ENCODE measurements at places on chromosomes 3 and 15.

GRCh38 chr3:143581972-143582722 lies 266.1 kb downstream of the SLC9A9 start:
- DNase-seq = no peak

GRCh38 chr15:68278595-68279405 lies 1.3 kb downstream of the FEM1B start:
- DNase-seq = peak; percentile 29

DNA sequence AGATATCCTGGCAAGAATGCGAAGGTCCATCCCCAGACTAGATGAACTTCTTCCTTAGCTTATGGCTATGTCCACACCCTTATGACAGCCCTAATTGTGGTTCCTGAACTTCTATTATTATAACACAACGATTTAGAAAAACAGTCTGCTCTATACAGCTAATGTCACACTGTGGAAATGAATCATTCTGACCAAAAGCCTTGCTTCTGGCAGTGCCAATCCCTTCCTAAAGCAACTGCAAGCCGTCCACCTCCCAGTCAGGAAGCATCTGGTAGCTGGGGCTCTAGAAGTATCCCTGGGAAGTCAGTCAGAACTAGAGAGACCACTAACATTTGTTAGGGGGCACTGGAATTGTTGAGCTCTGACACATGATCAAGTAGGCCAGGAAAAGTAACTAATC lies 45.0 kb downstream of the MYO5A start:
- no peak for DNase-seq

GRCh38 chr3:129857899-129858298 lies 35.6 kb downstream of the TMCC1 start:
- no peak for DNase-seq

DNA sequence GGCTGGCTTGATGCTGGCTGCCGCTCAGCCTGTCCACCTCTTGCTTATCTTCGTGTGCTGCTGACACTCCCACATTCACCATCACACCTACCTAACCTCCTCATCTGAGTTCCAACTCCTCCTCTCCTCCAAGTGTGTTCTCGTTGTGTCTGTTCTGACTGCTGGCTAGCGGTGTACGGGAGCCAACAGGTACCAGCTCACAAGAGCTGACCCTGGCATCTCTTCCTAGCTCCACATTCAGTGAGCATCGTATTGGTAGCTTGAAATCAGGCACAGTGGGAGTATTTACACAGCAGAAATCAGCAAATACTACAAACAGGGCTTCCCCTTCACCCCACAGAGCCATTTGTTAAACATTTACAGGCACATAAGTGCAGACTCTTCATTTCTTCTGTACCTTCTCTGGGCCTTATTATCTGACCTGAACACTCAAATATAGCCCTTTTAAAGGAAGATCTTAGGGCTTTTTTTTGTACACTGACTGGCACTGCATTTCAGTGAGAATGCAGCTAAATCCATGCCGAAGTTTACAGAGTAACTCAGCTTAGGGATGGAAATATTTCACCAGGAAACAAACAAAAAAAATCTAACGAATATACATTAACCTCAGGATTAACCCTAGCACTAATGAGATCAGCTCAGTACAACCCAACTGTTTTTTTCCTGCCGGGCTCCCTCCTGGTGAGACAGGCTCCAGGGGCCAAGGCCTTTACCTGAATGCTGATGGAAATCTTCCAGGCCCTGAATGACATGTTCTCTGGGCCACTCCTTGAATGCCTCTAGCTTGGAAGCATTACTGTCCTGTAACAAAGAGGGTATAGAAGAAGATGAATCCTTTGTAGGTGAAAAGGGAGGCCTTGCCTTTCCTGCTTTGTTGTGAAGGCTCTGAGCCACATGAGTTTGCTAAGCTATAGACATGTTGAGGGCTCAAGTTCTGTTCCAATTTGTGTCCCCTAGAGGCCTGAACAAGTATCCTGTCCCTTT lies 150.5 kb upstream of the LPP start:
- DNase-seq = no peak

DNA sequence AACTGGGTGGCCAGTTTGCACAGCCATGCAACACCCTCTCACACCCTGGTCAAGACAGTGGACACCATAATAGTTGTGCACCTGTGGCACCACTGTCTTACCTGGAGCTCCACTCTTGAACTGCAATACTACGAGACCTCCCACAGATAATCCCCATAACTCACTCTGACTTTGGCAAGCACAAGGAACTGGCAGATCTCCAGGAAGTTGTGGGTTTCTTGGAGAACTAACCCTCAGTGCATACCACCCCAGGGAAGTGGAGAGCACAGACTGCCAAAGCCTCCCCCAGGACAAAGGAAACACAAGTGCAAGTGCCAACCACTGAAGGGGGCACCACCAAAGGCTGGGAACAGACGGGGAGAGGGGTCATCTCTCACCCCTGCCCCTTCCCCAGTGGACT lies 318.6 kb downstream of the SUCLG2 start:
- DNase-seq = no peak

- DNase-seq = no peak
These were observed 11.8 kb upstream of the CDV3 start for GRCh38 chr3:133561679-133562078.

DNA sequence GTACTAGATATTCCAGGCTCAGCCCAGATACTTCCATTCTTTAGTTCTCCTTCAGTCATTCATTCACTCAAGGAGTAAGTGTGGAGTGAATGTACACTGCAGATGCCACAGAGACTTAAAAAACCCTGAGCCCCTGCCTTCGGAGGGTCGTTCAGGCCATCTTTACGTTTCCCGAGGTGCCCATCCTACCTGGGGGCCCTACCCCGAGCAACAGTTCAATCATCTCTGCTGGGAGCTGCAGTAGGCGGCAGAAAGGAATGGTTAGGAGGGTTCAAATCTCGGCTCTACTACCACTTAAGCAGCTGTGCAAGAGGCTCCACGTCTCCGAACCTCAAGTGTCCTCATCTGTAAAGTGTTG lies 613 bp downstream of the SEC13 start:
- DNase-seq = no peak

- DNase-seq = peak; percentile 6
These were observed 26.3 kb upstream of the DYNC1LI1 start for GRCh38 chr3:32596909-32597369.

DNA sequence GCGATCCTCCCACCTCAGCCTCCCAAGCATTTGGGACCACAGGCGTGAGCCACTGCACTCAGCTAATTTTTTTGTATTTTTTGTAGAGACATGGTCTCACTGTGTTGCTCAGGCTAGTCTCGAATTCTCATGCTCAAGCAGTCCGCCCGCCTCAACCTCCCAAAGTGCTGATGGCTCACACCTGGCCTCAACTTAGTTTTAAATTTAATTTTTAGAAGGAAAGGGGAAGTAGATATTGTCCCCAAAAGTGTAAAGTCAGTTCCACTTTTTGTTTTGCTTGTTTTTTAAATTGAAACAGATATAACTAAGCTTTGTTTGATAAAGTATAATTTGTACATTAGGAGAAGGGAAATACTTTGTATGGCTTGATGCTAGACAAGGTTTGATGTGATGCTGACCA lies 31.3 kb upstream of the NFKBIZ start:
- no peak for DNase-seq

DNA sequence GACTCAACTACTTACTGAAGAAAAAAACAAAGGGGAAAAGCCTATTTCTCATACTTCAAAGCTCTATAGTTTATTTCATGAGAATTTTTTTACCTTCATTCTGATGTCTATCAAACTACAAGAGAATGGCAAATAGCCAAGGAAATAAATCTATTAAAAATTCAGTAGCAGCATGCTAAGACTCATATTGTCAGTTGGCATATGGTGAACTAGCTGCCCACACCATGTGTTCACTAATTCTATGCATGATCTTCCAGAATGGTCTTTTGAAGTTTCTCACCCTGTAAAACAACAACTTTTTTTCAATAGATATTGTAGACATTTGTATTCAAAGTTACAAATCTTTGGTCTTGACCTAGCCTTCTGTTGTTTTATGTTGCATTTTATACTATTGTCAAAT lies 386.2 kb downstream of the RSL24D1 start:
- peak; percentile 36 for DNase-seq

- DNase-seq = no peak
These were observed 49.9 kb upstream of the P2RY1 start for GRCh38 chr3:152785051-152785450.

GRCh38 chr15:100332231-100332630 lies 9.5 kb downstream of the ADAMTS17 start:
- no peak for DNase-seq

GRCh38 chr3:75140904-75141615 lies 523.1 kb upstream of the FRG2C start:
- no peak for DNase-seq

GRCh38 chr3:53103397-53104296 lies 26.6 kb downstream of the RFT1 start:
- DNase-seq = no peak

DNA sequence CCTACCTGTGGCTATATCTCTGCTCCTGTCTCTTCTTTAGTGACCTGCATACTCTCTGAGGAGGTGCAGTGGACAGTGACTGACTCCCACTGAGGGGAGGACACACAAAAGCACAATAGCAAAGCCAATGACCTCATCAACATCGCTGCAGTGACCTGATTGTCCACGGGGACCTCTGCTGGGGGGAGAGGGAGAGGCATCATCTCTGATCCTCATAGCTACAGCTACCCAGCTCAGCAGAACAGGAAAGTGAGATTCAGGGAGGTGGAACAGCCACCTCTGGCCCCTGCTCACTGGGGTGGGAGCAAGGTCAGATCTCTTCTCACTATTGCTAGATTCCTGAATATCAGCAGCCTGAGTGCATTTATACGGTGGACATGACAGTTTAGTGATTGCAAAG lies 179.2 kb downstream of the ATP10A start:
- no peak for DNase-seq

- DNase-seq = no peak
These were observed 50.8 kb downstream of the SACM1L start for GRCh38 chr3:45739991-45740390.

DNA sequence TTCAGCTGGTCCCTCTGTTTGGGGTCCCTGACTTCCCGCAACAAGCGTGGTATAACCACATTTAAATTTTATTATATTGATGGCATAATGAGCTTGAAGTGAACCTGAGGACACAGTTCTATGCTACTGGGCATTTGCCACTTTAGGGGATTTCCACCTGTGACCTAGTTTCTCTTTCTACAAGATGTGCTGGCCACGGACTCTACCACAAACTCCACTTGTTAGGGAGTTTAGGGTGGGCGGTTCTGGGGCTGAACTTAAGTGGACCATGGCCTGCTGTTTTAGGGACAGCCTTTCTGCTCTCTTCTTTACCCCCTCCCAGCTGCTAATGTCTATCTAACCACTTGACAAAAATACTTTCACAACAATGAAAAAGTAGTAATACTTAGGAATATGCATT lies 1199.1 kb downstream of the SI start:
- no peak for DNase-seq

GRCh38 chr3:31234145-31234544 lies 298.6 kb upstream of the STT3B start:
- no peak for DNase-seq

DNA sequence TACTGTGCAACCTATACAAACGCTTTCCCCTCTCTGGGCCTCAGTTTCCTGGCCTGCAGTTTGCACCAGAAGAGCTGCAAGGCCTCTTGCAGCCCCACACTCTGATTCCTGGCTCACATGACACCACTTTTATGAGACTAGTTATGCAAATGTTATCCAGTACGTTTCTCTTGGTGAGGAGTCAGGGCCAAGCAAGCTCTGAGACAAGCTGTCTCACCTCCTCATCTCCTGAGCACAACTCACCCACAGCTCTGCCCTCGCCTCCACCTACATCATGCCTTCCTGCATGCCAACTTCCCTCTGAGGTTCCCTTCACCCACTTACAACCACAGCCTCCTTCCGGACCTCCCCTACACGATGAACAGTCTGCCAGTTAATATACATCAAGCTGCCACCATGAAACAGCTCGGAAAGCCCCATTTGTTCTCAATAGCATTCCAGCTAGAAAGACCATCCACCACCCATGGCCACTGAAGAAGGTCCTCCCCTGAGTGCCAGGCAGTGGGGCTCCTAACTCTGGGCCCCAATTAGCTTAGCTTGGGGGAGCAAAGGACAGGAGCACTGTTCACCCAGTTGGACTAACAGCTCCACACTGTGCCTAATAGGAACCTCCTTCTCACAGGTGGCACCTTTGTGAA lies 25.0 kb downstream of the CRYGS start:
- DNase-seq = no peak

GRCh38 chr3:96083610-96084009 lies 730.8 kb upstream of the EPHA6 start:
- DNase-seq = no peak

- DNase-seq = no peak
These were observed 11.4 kb downstream of the TRAK1 start for GRCh38 chr3:42102571-42102970.

DNA sequence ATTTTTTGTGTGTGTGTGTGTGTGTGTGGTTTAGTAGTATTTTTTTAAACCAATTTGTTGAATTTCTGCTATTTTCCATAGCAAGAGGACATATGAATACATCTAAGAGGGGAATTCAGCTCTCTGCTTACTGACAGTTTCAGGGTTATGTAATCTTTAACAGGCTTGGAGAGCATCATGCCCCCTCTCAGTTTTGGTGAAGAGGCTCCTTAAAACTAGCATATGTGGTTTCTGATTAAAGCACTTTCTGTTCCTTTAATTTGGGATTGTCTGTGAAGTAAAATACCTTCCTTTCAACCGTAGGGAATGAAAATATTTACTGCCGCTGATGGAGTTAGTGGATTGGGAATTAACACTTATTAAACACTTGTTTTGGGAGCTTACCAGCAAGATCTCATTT lies 19.4 kb upstream of the NFKBIZ start:
- DNase-seq = no peak

- no peak for DNase-seq
These were observed 415.3 kb upstream of the ALCAM start for GRCh38 chr3:104951426-104951825.

DNA sequence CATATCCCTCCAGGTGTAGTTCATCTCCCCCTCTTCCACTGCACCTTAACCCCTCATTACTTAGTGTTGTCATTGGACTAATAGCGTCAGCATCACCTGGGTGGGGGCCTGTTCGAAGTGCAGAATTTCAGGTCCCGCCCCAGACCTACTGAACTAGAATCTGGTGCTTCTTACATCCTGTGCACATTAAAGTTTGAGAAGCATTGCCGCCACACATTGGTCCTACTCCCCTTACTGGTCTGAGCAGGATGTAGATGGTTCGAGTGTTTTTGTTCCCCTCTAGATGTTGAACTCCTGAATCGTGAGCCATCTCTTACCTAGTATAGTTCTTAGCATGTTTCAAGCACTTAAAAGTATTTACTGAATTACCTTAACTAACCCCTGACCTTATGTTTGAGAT lies 13.2 kb downstream of the KLHL18 start:
- DNase-seq = no peak

DNA sequence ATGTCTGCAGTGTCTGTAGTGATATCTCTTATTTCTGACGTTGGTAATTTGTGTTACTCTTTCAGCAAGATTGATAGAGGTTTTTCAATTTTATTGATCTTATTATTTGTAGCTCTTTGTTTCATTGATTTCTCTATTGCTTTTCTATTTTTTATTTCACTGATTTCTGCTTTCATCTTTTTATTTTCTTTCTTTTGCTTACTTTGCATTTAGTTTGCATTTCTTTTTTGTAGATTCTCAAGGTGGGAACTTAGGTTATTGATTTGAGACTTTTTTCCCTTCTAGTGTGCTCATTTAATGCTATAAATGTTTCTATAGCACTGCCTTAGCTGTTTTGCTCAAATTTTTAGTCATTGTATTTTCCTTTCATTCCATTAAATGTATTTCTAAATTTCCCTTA lies 49.5 kb upstream of the GABRG3 start:
- DNase-seq = no peak
